ENCODE measurements at places on chromosomes 7 and 10.
A peak's percentile ranks its signal among the peaks of the same experiment; 100 is the strongest.

DNA sequence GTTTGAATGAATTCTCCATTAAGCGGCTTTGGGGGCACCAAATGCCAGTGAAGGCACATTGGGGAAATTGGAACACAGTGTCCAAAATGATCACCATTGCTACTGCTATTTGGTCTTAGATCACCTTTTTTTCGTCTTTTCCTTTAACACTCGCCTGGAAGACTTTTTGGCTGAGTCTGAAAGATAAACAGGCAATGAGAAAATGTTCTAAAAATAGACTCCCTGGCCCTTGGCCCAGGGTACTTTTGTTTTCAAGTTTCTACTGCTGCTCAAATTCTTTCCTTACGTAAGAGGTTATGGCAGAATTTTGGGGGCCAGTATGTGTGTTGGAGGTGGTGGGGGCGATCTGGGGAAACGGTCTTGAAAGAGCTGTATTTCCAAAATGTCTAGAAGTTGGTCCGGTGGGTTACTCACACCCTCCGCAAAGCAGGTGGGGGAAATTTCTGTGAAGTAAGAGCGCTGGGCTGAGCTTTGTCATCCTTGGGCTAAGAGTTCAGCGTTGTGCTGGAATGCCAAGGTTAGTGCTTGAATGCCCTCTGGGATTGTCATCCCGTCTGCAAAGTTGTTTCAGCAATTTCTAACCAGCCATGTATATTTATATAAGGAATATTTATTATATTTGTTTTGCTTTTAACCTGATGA, 1.3 kb upstream of the ITPRIP start:
- peak; percentile 76 for DNase-seq

DNA sequence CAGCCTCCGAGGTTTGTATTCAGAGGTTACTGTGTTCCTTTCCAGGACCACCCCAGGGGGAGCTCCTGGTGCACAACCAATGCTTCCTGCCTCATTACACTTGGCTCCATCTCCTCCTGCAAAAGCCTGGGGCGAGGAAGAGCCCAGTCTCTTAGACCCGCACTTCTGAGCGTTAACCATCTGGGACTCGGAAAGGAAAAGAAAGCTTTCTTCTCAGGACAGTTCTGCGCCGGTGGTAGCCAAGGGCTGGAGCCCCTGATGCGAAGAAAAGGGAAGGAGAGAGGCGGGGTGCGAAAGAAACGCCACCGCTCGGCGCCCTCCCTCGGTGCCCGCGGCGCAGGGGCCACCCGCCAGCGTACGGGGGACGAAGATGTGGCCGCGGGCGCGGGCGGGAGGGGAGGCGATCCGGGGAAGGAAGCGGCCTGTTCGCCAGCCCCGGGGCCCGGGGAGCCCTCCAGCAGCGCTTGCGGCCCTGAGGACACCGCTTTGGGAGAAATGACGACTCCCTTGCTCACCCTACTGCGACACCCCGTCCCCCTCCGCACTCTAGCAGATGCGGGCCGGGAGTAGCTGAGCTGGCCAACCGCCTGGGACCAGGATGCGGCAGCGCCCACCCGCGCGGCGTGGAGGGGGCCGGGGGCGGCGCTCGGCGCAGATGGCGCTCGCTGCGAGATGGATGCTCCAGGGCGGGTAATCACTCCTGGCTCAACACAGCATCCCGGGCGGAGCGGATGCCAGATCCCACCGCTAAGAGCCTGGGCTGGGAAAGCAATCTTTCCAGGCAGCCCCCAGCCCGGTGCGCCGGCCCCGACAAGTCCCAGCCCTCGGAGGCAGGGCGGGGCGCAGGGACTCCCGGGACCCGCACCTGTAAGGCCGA, 1.3 kb downstream of the NRCAM start:
- DNase-seq, result peak; percentile 26

DNA sequence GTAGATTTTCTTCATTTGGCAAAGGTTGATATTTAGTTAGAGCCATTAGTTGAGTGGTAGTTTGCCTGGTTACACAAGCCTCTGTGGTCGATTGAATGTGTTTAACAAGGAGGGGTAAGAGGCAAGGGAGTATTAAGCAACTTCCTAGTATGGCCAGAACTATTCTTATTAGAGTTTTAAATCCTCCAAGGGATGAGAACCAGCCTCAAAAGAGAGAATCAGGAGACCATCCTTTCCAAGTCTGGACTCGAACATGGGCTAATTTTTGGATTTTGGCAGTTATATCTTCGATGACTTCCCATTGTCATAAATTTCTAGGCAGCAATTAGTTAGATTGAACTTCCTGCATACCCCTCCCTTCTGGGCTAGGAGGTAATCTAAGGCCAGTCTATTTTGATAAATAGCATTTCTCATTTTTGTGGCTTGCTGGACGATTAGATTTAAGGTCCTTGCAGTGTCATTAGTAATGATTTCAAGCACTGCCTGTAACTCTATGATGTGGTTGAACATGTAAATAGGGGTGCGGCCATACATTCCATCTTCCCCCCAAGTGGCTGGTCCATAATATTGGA, 219.5 kb upstream of the KCND2 start:
- peak; percentile 21 for DNase-seq

- no peak for DNase-seq
Measured at GRCh38 chr7:96033009-96033598, 260.8 kb downstream of the DYNC1I1 start.

DNA sequence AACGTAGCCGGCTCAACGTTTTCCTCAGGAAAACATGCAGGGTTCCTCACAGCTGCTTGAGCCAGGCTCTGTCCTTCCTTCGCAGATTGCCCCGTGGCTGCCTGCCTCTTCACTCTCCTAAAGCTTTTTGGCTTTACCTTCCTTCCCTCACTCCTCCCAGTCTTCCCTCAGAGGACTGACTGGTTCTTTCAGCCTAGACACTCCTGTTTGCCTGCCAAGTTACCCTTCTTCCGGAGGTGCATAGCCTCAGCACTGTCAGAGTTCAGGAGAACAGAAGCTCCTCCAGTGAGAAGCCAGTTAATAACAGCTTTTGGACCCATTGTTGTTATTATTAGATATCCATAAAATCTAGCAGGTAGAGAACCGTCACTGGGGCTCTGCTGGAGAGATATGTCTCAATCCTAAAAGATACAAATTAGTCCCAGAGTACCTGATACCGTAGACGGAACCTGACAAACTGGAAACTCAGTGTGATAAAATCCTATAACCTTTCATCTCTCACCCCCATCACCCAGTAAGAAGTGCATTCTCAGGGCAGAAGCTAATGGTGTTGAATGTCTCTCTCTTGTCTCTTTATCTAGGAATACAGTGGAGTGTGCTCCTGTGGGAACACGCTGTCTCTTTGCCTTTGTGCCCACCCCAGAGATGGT, 79.6 kb downstream of the SND1 start:
- DNase-seq, result no peak

DNA sequence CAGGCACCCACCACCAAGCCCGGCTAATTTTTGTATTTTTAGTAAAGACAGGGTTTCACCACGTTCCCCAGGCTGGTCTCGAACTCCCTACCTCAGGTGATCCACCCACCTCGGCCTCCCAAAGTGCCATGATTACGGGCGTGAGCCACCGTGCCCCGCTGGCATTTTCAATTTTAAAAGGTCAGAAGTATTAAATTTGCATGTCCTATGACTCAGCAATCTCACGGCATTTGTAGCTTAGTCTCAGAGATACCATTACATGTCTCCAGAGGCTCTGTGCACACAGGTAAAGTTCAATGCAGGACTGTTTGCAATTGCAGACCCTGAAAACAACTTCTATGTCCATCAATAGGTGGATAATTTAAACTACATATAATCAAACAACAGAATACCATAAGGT, 99.2 kb downstream of the DLG5 start:
- no peak for DNase-seq

DNA sequence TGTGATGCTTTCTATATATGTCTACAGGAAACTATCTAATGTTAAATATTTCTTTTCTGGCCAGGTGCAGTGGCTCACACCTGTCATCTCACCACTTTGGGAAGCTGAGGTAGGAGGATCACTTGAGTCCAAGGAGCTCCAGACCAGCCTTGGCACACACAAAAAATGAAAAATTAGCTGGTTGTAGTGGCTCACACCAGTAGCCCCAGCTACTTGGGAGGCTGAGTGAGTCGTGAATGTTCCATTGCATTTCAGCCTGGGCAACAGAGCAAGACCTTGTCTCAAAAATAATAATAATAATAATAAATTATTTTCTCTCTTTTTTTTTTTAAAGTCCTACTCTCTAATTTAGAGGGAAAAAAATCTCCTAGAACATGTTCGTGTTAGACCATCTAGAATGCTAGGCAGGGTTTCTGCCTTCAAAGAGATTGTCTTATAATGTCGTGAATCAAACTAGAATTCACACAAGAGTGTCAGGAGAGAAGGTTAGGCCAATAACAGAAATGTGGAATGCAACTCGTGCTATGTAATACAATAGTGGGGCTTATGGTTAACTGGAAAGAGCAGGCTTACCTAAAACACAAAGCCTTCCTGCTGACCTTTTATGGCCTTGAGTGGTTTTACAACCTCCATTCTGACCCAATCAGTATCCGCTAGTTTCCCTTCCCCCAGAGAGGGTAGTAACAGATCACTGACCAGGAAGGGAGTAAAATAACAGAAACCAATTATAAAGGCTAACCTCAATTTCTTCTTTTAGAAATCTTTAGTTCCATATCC, 46.3 kb downstream of the MYOF start:
- DNase-seq, result peak; percentile 69

- peak; percentile 65 for DNase-seq
Measured at GRCh38 chr7:23467806-23468525, 2.3 kb downstream of the IGF2BP3 start.

- no peak for DNase-seq
Measured at GRCh38 chr7:125173571-125173970, 243.9 kb upstream of the POT1 start.

GRCh38 chr10:30784897-30785605, 155.5 kb upstream of the LYZL2 start:
- peak; percentile 79 for DNase-seq

- no peak for DNase-seq
Measured at GRCh38 chr7:27151931-27152815, at the start of gene HOXA3. Gene HOXA3 (minus strand): TSS chr7:27152583. CDS start chr7:27110640, 41,943 bp downstream.

GRCh38 chr10:95282107-95282506, 8.7 kb downstream of the PDLIM1 start:
- DNase-seq, result no peak

GRCh38 chr7:21618706-21619105, 75.9 kb downstream of the DNAH11 start:
- no peak for DNase-seq

- no peak for DNase-seq
Measured at GRCh38 chr7:57176928-57177635, 44.8 kb upstream of the ZNF479 start.

DNA sequence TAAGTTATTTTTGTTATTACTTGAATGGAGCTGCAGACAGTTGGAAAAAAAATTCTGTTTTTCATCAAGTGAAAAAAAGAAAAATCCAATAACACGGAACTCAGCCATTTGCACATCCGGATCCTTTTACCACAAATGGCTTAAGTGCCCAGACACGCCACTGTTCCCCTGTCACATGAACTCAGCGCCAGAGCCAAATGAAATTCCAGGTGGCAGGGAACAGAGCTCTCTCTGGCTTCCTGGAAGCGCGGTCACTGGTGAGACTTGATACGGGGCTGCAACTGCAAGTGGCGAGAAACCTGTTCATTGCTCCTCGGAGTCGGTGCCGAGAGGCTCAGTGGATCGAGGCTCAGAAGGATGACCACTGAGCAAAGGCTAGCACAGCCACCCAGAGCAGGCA, 60.8 kb upstream of the NPTX2 start:
- no peak for DNase-seq

- DNase-seq, result no peak
Measured at GRCh38 chr7:130398526-130399090, 18.3 kb downstream of the CPA1 start.

DNA sequence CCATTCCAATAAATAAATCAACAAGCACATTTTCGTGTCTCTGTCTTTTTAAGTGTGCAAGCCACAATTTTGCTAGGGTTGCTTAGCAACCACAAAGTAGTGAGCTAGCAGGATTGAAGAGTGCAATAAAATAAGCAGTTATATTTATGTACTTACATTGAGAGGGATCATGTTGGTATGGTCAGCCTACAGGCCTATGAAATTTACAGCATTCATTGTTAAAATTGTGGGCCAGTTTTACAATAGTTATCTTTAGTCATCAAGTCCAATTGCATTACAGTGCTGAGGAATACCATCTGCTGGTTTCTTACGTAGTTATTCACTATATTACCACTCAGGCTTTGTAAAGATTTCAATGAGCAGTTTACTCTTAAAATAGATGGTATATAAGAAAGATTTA, 192.5 kb upstream of the POT1 start:
- DNase-seq, result no peak

GRCh38 chr10:30502266-30503060, 68.5 kb downstream of the MAP3K8 start:
- no peak for DNase-seq

DNA sequence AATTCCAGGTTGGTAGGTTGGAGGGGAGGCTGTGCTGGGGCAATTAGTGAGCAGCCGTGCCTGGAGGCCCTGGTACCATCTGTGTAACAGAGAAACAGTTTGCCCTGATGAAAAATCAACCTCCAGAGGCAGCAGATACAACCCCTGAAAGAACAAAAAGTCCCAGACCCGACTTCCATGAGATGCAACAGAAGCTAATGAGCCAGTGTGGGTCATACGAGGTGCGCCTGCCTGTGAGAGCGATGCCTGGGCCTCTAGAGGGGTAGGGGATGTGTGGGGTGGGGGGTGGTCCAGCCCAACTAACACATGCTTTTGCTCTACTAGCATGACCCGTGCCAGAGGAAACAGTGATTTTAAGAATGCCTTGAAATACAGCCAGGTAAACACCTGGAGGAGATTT, 39.3 kb downstream of the CELF2 start:
- DNase-seq, result no peak

DNA sequence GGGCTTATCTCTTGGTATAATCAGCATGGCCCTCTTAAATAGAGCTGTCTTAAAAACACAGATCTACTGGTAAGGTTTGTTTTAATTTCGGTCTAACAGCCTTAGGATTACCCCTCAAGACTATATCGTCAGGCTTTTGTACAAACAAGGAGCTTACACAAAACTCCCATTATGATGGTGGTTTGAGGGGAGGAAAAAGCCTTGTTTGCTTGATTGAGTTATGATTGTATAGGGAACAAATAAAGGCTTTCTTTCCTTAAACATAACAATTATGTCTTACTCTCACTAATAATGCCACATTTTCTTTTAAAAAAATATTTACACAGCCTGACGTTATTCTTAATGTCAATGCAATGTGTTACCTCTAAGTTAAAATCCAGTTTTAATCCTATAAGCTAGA, 188.8 kb upstream of the TCF7L2 start:
- no peak for DNase-seq

DNA sequence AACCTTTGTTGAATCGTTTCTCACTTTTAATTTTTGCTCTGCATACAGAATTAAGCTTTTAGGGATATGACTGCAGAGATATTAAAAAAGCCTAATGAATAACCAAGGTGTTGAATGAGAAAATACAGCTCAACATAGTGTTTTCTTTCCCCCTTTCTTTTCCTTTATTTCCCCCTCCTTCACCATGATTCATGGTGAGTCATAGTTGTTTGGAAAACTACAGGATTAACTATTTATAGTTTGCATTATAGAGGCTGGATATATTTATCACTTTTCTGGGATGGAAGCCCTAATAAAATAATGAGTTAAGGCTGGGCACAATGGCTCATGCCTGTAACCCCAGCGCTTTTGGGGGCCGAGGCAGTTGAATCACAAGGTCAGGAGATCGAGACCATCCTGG, 115.0 kb downstream of the DNAJB9 start:
- peak; percentile 44 for DNase-seq

Data from fibroblast of skin of back (primary cell).